ENCODE measurements at places on chromosomes 3 and 15.

- no peak for DNase-seq
Measured at GRCh38 chr3:98026425-98027084, 8.6 kb downstream of the GABRR3 start.

- DNase-seq, result no peak
Measured at GRCh38 chr3:115766587-115767482, 143.5 kb downstream of the GAP43 start.

DNA sequence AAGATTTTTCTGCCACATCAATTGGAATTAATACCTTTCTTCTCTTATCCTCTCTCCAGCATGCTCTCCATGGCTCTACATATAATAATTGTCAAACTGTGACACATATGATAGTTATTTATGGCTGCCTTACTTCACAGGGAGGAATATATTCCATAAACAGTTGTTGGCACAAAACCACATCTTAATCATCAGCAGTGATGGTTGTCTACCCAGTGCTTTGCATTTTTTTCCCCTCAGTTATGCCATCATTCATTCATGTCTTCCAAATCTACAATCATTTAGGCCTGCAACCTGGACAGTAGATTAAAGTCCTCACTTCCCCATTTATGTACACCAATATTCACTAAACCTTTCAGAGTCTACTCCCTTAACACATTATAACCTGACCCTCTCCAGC is 107.7 kb downstream of the THRB start:
- no peak for DNase-seq

DNA sequence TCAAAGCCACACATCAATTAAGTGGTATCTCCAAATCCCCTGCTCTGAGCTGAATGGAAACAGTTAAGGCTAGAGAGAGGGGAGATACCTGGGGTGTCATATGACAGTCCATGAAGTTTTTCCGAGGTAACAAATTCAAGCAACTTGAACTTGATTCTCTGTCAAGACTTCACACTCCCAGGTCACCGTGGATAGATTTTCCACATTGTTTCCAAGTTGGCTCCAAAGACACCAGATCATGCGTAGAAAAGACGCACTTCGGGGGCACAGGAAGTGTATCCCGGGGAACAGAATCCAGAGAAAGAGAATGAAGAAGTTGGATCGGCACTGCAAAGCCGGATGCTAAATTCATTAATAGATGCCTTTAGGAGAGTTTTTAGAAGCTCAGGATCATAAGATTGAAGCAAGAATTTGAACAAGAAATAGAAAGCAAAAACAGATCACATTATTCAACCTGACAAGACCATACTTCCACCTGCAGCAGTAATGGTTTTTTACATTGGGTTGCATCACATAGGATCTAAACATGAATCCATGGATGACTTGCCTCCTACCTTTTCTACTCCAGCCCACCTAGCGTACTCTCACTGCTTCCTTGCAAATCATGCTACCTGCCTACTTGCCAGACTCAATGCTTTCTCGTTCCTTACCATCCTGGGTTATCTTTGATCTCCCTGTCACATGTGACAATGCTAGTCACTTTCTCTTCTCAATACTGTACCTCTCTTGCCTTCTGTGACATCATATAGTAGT is 253.0 kb upstream of the ADAMTS9 start:
- no peak for DNase-seq

DNA sequence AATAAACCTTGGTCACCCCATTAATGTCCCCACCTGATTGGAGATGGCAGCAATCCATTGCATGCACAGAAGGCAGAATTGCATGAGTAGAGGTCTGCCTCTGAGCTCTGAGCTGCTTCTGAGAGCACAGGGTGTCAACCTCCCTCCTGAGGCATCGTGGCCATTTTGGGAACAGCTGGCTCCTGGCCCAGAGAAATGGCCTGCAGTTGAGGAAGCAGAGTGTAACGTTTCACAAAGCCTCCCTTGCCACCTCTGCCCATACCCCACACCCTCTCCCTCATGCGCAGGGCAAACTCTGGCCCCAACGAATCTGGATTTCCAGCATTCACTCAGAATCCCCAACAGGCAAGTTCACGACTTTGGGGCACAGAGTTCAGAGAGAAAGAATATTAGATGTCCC is 198.9 kb downstream of the ADAMTS9 start:
- no peak for DNase-seq
